ENCODE measurements at places on chromosomes 2 and 18.

DNA sequence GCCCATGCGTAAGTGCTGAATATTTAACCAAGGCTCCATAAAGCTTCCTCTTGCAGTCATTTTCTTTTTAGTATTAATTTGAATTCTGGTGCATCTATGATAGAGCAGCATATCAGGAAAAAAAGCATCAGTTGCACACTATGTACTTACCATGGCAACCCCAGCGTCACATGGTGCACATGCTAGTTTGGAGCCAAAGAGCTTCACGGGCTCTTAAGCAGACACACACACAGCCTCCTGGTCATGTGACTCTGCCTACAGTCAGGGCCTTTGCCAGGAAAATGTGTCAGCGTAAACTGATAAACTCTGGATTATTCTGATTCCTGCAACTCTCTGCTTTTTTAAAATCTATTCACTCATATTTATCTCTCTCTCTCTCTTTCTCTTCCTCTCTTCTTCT, 30.2 kb downstream of the NYAP2 start:
- DNase-seq, result peak; percentile 57

GRCh38 chr2:401019-401679, 113.3 kb upstream of the ALKAL2 start:
- no peak for DNase-seq

GRCh38 chr2:212427638-212428037, 111.0 kb downstream of the ERBB4 start:
- no peak for DNase-seq

GRCh38 chr2:101619191-101619591, 78.3 kb upstream of the MAP4K4 start:
- DNase-seq, result no peak

DNA sequence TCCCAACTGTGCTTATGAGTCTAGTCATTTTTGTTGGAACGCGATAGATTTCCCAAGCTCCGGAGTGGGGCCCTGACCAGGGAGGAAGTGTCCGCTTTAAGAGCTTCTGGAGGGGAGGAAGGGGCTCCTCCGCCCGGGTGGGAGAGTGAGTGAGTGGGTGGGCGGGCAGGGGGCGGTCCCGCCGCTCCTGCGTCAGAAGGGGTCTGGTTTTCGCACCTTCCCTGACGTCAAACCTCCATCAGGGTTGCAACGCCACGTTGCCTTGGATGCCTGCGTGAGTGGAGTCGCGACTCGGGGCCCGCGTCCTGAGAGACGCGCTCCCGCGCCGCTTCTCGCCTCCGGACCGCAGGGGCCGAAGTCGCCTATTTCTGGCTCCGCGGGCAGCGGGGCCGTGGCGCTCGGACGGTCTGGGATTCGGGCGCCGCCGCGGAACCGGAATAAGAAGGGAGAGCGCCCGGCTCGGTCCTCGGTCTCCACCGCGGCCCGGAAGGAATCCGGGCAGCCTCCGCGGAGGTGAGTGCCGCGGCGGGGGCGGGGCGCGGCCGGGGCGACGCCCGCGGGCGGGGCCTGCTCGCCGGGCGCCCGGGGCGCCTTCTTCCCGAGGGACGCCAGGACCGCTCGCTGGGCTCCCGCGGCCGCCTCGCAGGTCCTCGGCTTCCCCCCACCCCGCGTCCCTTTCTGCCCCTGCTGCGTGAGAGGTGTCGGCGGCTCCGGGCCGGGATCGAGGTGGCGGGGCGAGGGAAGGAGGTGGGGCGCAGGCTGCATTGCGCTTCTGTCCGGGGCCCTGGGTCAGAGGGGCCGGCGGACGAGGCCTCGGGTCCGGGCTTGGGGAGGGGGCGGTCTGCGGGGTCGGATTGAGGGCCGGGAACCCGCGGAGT, at the start of gene ZDBF2:
Gene ZDBF2, plus strand, starts transcription at position 230 of the 878 bp plus-strand sequence. CDS start 7,187 bp downstream, outside the sequence.
- peak; percentile 57 for DNase-seq

GRCh38 chr2:17518212-17519154, at the start of gene RAD51AP2:
Gene RAD51AP2, minus strand, starts transcription at chr2:17518440. Its CDS starts 25 bp downstream, at chr2:17518415.
- DNase-seq, result peak; percentile 84

DNA sequence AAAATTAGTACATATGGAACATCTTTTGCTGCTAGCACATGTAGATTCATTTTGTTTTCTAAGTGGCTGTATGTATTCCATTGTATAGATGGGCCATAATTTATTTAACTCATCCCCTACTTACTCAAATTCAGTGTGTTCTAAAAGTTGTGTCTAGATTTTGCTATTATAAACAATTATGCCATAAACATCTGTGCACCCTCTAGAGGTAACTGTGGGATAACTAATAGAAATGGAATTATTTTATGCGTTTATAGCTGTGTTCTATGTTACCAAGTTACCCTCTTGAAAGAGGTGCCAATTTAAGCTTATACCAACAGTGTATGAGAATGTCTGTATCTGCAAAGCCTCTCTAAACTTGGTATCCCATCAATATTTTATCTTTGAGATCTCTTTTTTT, 100.4 kb downstream of the MMADHC start:
- no peak for DNase-seq

- DNase-seq, result no peak
These were observed 43.0 kb upstream of the STK39 start for GRCh38 chr2:168290391-168290790.

DNA sequence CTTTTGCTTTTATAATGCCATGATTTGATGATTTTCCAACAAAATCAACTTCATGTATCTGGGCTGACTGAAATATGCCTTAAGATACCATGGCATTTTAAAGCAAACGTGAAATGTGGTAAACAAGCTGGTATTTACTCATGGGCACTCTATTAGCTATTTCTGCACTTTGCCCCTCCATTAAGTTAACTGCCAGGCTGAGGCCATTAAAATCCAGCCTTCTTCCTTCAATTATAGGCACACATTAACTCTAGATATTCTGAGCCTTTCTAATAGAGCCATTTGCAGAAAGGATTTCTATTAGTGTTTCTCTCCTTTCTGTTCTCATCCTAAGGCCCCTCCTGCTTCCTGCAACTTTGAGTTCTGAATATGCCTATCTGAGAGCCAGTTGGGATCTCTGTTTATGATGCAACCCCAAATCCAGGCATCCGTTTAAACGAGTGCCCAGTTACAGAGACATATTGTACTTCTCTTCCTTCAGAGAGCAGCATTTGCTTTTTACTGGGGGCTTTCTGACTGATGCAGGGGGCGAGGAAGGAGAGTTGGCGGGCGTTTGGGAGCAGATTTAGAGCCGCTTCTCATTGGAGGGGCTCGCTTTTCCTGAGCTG, 1.6 kb upstream of the KCNJ3 start:
- DNase-seq, result no peak

DNA sequence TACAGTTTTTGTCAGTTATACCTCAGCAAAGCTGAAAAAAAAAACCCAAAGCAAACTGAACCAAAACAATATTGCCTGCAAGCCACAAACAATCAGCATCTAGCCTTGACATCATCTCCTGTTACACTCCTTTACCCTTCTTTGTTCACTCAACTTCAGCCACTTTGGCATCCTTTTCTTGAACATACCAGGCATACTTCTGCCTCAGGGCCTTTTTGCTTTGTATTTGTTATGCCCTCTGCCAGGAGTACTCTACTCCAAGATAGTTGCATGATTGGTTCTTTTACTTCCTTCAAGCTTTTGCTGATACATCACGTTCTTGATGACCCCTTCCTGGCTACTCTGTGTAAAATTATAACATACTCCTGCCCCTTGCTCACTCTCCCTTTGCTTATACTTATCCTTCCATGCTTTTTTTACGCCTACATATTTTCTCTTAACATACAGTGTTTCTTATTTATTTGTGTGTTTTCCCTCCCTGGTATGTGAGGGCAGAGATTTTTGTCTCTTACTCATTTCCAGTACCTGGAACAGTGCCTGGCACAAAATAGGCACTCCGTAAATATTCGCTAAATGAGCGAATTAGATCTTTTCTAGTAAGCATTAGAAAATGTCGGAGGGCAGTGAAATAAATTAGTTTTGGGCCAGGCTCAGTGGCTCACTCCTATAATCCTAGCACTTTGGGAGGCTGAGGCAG, 12.7 kb downstream of the ABI2 start:
- DNase-seq, result peak; percentile 79

DNA sequence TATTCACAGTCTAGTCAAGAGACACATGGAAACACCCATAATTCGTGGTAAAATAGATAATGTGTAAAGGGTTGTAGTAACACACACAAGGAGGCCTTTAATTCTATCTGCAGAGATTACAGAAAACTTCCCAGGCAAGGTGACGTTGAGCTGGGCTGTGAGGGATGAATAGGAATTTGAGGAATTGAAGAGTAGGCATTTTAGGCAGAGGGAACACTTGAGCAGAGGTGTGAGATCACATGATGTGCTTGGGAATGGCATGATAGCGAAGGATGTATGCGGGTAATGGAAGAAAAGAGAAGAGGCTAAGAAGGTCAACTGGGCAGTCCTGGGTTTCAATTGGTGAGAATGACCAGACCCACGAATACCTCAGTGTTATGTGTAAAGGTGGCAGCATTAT, 20.2 kb downstream of the DRC1 start:
- DNase-seq, result no peak

DNA sequence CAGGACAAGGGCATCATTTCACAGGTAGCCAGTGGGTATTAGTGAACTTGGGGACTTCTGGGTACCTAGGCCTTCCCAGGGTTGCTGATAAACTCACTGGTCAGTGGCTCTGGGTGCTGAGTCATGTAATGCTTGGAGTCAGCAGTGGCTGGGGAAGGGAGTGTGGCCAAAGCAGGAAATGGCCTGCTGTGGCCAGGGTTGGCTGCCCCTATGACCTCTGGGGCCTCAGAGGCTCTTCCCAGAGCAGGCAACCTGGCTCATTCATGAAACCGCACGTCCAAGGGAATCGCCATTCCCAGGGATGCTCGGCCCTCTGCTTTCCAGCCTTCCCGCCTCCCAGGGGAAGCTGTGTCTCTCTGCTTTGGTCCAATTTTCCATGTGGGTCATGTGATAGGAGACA, 294.9 kb downstream of the DYSF start:
- peak; percentile 80 for DNase-seq

DNA sequence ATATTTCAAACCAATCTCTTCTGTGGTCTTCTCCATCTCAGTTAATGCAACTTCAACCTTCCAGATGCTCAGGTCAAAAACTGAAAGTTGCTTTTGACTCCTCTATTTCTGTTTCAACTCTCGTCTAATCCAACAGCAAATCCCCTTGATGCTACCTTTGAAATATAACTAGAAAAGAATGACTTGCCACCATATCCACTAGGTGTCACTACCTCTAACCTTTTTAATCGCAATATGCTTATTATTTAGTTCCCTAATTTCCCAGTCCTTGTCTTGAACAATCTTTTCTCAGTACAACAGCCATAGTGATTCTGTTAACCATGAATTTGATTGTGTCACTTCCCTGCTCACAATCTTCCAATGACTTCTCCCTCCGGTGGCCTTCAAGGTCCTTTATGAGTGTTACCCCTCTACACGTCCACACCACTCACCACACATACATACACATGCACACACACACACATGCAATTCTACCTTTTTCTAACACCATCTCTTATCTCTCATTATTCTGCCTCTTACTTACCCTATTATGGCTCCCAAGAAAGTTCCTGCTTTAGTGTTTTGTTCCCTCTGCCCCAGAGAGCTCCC, 245.5 kb upstream of the KCNJ3 start:
- DNase-seq, result peak; percentile 56

DNA sequence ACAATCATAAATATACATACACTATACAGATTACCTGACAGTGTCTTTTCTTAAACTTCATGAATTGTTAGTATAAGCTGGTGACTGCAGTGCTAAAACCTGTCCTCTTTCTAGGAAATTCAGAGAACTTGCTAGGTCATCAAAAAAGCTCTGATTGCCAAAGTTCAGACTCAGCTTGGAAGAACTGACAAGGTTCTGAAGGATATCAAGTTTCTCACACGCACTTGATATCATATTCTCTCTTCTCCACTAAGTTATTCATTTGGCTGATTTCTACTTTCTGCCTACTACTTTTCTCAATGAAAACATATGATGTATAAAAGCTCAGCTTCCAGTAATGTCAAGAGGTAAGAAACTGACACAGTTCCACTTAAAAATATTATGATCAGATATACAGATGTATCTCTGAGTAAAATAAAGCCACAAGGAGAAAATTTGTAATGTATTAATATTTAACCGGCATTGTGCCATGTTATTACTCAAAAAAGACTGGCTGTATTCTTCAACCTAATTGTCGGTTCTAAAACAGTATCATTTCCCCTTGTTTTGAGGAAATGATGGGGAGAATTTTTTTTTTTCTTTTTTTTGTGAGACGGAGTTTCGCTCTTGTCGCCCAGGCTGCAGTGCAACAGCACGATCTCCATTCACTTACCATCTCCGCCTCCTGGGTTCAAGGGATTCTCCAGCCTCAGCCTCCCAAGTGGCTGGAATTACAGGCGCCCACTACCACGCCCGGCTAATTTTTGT, 2.4 kb downstream of the OSBPL1A start:
- DNase-seq, result no peak

DNA sequence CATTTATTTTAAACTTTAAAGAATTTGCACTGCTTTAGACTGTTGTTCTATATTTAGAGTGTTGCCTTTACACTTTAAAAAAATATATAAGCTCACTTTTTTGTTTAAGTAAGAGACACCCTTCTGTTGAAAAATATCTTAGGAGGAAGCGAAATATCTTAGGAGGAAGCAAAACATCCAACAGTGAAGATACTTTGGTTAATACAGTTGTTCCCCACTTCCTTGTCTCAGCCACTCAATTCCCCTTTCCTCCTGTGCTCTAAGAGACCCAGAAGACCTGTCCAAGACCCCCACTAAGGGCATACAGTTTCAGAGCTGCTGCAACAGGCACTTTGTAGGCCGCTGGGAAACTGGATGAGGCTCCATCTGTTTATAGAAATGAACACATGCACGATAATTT, 5.7 kb downstream of the SERPINB8 start:
- no peak for DNase-seq

- DNase-seq, result no peak
These were observed 110.8 kb downstream of the ZNF516 start for GRCh38 chr18:76384114-76384790.

DNA sequence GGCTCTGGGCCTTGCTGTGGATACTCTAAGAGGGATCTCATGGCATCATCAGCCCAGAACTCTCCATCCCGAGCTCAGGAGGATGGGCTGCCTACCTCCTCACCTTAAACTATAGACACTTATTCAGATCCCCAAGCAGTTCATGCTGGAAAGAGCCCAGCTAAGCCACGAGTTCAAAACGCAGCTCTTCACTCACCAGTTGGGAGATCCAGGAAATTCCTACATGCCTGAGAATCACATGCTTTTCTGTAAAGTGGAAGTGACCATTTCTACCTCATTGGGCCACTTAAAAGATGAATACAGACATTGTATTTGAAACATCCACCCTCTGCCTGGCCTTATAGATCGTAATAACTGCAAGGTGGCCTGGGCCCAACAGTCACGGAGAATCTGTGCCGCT, 6.6 kb downstream of the ATOH8 start:
- no peak for DNase-seq

GRCh38 chr2:119694470-119694844, 15.5 kb downstream of the TMEM177 start:
- no peak for DNase-seq

GRCh38 chr2:64489081-64489751, 34.9 kb upstream of the AFTPH start:
- DNase-seq, result no peak

All from kidney tubule cell (primary cell).